ENCODE measurements at places on chromosomes 13 and 19. TPM values are rescaled to one million over a fixed set of nuclear protein-coding genes. Genes with fewer than 3 reads are reported as not detected.

Gene ZNF573
- 3.6 TPM for total RNA-seq

DNA sequence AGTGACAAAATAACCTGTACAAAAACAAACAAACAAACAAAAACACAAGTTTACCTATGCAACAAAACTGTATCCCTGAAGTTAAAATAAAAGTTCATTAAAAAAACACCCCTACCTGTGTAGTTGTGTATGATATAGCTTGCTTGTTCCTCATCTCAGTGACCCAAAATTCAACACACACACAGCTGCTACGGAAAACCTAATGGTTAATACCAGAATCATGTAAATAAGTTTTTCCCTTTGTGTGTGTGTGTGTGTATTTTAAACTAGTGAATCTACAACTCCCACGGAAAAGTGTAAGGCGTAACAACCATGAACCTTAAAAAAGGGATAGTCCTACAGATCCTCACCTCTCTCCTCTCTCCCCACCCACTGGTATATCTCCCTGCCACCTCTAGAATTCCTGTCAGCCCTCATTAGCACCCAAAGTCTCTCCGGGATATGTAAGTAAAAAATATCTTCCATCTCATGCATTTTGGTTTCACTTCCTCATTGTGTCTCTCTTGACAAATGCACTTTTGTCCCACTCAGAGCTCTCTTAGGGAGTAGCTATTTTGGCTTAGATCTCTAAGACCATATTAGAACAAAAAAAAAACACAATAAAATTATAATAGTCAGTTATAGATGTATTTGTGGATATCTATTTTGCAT is 2236.5 kb downstream of the PCDH9 start:
- H3K27me3 ChIP-seq, result no peaks in the 10 kb centered on the region
- no peak for DNase-seq
- no peaks in the 10 kb centered on the region for H3K4me1 ChIP-seq
- no peak overlapping the region for H3K4me3 ChIP-seq
- no peaks in the 10 kb centered on the region for H3K36me3 ChIP-seq

DNA sequence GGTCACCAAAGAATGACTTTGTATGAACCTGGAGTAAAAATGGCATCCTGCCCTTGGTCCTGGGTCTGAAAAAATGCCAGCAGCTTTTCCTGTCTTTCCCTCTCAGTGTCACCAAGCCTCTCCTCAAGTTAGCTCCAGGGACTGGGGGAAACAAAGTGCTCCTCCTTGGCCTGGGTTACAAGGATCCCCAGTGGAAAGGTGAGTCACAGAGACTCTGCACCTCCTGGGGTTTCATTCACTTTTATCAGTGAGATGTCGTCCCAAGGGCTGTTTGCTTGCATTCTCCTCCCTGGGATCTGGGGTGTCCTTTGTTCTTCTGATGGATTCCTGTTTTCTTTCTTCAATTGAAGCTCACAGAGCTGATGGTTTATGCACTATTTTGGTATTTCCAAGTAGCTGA is 93.2 kb upstream of the CSNK1A1L start:
- no peak overlapping the region for H3K27ac ChIP-seq
- no peaks in the 10 kb centered on the region for H3K27me3 ChIP-seq
- no peak overlapping the region for H3K4me3 ChIP-seq

DNA sequence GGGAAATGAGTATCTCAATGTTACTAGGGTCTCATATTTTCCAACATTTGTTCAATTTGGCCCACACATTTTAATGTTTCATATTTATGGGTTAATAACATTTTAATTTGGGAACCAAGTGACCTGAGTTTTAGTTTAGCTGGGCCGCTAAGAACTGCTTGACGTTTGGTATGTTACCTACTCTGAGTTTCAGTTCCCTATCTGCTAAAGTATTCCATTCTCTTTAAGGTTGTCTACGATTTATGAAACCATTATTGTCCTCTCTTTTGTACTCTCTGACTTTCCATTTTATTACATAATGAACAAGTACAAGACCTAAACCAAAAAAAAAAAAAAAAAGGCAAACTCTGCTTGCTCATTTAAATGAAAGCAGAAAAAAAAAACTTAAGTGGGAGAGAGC is 89.9 kb downstream of the FGF14 start:
- no peak overlapping the region for H3K27ac ChIP-seq
- no peaks in the 10 kb centered on the region for H3K27me3 ChIP-seq

GRCh38 chr13:31878955-31879354 is 139.6 kb downstream of the RXFP2 start:
- no peak overlapping the region for H3K4me3 ChIP-seq
- no peak overlapping the region for H3K27ac ChIP-seq
- no peaks in the 10 kb centered on the region for H3K27me3 ChIP-seq
- no peaks in the 10 kb centered on the region for H3K4me1 ChIP-seq
- H3K36me3 ChIP-seq, result no peaks in the 10 kb centered on the region

Gene ZNF177
- 1.2 TPM for total RNA-seq

GRCh38 chr19:14559916-14560775 is 11.7 kb downstream of the NDUFB7 start:
- no peaks in the 10 kb centered on the region for H3K27me3 ChIP-seq
- no peaks in the 10 kb centered on the region for H3K36me3 ChIP-seq
- H3K4me3 ChIP-seq, result no peak overlapping the region
- no peak for DNase-seq
- H3K4me1 ChIP-seq, result peaks cover 4% of the 10 kb centered on the region

- DNase-seq, result no peak
- no peaks in the 10 kb centered on the region for H3K4me1 ChIP-seq
- H3K4me3 ChIP-seq, result no peak overlapping the region
- H3K36me3 ChIP-seq, result no peaks in the 10 kb centered on the region
- H3K27me3 ChIP-seq, result no peaks in the 10 kb centered on the region
These were observed 12.4 kb downstream of the VSTM2B start for GRCh38 chr19:29538146-29538545.

GRCh38 chr13:50969691-50970090 is 60.1 kb downstream of the RNASEH2B start:
- no peaks in the 10 kb centered on the region for H3K27me3 ChIP-seq
- H3K4me1 ChIP-seq, result no peaks in the 10 kb centered on the region
- no peaks in the 10 kb centered on the region for H3K36me3 ChIP-seq
- H3K4me3 ChIP-seq, result no peak overlapping the region
- DNase-seq, result no peak
- no peak overlapping the region for H3K27ac ChIP-seq

Gene S1PR4
- total RNA-seq, result 1.1 TPM

DNA sequence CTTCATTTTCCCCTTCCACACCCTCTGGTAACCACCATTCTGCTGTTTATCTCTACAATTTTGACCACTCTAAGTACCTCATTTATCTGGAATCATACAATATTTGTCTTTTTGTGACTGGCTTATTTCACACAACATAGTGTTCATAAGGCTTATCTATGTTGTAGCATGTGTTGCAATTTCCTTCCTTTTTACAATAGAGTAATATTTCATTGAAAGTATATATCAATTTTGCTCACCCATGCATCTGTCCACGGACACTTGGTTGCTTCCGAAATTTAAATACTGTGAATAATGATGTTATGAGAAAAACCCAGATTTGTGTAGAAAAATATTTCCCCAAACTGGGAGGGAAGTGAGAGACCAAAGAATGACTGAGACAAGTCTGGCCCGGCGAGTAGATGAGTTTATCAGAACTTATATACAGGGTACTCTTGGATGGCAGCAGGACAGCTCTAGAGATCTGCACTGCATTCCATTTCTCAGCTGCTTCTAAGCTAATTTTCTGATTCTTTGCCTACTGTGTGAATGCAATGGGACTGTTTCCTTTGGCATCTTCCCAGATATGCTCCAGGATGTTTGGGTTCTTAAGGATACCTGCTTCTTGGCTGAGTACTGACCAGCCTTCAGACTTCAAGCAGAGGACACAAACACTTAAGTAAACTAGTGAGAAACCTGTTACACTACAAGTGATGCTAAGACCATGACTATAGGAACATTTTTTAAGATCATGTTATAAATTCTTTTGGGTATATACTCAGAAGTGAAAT is 834.0 kb upstream of the PCDH9 start:
- no peak overlapping the region for H3K4me3 ChIP-seq
- H3K36me3 ChIP-seq, result no peaks in the 10 kb centered on the region
- no peaks in the 10 kb centered on the region for H3K27me3 ChIP-seq
- H3K27ac ChIP-seq, result no peak overlapping the region
- no peak for DNase-seq
- no peaks in the 10 kb centered on the region for H3K4me1 ChIP-seq

DNA sequence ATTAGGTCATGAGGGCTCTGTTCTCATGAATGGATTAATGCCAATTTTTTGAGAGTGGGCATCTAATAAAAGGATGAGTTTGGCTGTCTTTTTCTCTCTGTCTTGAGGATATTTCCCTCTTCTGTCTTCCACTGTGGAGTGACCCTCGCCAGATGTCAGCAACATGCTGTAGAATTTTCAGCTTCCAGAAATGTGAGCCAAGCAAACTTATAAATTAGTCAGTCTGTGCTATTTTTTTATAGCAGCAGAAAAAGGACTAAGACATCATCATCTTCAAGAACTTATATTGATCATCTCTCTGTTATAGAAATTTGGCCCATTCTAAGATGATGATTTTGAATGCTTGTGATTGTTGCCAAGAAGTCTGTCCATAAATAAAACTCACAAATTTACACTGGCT is 431.4 kb downstream of the FGF9 start:
- no peaks in the 10 kb centered on the region for H3K27me3 ChIP-seq
- no peaks in the 10 kb centered on the region for H3K4me1 ChIP-seq
- no peaks in the 10 kb centered on the region for H3K36me3 ChIP-seq

- peak; percentile 49 for DNase-seq
- H3K36me3 ChIP-seq, result no peaks in the 10 kb centered on the region
- no peak overlapping the region for H3K4me3 ChIP-seq
- H3K27me3 ChIP-seq, result no peaks in the 10 kb centered on the region
- no peaks in the 10 kb centered on the region for H3K4me1 ChIP-seq
- no peak overlapping the region for H3K27ac ChIP-seq
These were observed 1.7 kb upstream of the SLC10A2 start for GRCh38 chr13:103067751-103068555.

Measured in colonic mucosa (tissue), 4 donors.